Karpas-422 (cell line): ENCODE measurements at places on chromosomes 3 and 15. TPM values are rescaled to one million over a fixed set of nuclear protein-coding genes. Genes with fewer than 3 reads are reported as not detected.

Gene ALPK3
- under 0.01 and 0.07 TPM in 2 replicates for total RNA-seq

Gene RBPMS2
- not detected in 2 replicates for total RNA-seq

Gene TUSC7
- not detected in 2 replicates for total RNA-seq

Gene RASL12
- not detected in 2 replicates for total RNA-seq

Gene SOX14
- not detected in 2 replicates for total RNA-seq

Gene CAND2
- 13.0 and 21.6 TPM in 2 replicates for total RNA-seq
